NCI-H774 (cell line): ENCODE measurements at places on chromosomes 2 and 18.
A peak's percentile ranks its signal among the peaks of the same experiment; 100 is the strongest.

- DNase-seq: no peak
Observed at GRCh38 chr18:34857320-34857719, 147.2 kb downstream of the DTNA start.

DNA sequence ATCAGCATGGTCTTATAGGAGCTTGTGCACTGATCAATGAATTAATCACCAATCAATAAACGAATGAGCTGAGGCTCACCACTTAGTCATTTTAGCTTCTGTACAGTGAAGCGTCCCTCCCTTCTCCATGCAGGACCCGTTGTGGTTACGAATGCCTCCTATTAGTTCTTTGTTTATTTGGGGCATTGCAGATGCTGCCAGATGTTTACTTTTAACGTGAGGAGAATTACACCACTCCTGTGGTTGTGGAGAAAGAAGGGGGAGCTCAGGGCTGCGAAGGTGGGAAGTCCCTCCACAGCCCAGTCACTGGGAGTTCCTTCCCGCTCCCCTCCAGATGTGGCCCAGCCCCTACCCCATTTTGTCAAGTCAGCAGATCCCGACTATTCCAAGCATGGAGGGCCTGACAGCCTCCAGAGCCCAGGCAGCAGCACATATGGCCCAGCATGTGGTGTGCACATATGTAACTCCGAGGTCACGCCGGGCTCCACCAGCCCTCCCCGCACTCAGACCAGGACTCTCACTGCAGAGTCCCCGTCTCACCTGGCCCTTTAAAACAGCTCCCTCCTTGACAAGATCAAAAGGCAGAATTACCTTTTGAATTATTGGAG lies 20.9 kb downstream of the PKDCC start:
- no peak for DNase-seq

DNA sequence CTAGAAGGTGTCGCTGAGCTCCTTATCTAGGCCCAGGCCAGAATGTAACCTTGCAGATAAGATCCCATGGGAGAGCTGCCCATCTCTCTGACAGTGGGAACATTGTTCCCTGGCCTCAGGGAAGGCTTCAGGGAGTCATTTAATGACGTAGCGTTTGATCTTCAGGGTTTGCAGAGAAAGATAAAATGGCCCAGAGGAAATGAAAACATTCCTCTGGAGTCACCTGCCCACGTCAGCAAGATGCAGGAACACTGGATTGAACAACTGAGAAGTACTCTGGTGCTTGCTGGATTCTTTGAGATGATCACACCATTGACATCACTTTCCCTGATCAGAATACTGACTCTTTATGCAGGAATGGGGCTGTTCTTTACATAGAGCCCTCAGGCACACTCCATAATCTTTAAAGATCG lies 51.6 kb downstream of the MAPK4 start:
- DNase-seq: no peak

- peak; percentile 43 for DNase-seq
Observed at GRCh38 chr18:908758-909724, 4.4 kb downstream of the ADCYAP1 start.

DNA sequence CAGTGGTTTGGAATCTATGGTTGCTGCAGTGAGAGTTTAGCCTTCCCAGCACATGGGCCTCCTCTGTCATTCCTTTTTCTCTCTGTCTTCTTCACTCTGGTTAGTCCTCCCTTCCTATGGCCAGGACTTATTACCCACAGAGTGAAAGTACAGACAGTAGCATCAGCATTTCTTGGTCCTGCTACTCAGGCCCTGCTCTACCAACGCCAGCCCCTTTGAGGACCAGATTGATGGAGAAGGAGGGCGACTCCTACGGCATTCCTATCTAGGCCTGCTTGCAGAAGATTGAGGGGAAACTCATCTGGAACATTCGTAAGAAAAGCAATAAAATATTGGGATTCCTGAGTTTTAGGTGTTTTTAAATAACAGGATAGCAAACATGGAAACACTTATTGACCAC lies 43.5 kb downstream of the BMP10 start:
- no peak for DNase-seq

DNA sequence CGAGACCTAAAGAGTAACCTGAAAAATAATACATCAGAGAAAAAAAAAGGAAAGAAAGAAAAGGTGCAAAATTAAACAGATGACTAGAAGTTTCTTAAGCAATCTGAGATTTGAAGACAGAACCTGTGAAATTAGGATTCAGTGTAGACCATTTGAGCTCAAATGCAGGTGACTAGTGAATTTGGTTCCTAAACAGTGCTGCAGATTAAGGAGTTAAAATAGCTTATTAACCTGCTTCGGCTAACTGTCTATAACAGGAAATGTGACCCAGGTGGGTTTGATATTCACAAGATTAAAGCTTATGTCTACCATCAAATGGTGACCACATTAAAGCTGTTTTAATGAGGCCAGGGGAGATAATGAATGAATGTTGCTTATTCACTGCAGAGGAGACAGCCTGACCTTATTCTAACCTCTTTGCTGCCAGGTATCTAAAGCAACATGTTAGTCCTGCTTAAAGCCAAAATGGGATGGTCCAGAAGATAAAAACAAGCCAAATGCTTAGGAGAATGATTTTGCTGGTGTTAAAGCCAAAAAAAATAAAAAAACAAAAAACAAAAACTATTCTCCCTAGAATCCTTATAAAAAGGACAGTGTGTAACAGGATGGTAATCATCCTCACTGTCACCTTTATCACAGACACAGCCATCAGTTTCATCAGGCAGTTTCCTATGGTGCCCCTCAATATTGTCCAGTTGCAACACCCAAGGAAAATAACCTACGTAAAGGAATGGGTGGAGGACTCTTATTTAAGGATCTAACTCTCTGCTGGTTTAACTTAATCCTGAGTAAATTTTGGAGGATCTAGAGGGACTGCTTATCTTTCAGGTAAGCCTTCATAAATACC lies 769.0 kb upstream of the ZEB2 start:
- DNase-seq: no peak

DNA sequence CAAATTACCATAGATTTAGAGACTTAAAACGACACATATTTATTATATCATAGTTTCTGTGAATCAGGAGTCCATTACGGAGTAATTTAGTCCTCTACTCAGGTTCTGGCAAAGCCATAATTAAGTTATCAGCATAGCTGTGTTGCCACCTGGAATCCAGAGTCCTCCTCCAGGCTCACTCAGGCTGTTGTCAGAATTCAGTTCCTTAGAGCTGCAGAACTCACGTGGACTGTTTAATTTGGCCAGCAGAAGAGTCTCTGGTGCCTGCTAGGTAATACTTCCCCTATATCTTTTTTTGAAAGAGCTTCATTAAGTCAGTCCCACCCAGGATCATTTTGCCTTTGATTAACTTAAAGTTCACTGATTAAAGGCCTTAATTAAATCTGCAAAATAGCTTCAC lies 891.5 kb downstream of the SUCLG1 start:
- no peak for DNase-seq

DNA sequence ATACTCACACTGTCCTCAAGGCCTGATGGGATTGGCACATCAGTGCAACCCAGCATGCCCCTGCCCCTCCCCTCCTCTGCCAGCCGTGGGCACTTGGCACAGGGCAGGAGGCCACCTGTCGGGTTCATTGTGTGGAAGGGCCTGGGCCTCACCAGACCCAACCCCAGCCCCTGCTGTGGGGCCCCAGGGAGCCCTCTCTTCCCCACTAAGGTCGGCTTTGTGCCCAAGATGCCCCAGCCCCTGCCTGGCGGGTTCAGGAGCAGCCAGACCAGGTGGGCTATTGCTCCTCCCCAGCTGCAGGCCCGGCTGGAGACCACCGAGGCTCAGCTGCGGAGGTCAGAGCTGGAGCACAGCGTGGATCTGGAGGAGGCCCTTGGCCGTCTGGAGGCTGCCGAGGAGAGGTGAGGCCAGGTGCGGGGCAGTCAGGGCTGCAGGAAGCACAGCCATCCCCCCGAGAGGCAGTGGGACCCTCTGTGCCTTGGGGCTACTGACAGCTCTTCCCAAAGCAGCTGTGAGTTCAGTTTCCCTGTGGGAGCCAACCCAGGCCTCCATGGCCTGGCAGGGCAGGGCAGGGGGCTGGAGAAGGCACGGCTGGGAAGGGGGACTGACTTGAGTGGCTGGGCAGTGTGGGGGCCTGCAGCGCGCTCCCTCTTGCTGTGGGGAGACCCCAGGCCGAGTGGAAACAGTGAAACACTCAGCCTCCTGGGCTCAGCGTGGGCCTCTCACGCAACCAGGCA lies 16.3 kb downstream of the CROCC2 start:
- DNase-seq: no peak

GRCh38 chr2:56207760-56208159 lies 24.0 kb downstream of the CCDC85A start:
- no peak for DNase-seq

GRCh38 chr2:227390468-227391256 lies 2.9 kb upstream of the SCYGR1 start:
- DNase-seq: no peak

DNA sequence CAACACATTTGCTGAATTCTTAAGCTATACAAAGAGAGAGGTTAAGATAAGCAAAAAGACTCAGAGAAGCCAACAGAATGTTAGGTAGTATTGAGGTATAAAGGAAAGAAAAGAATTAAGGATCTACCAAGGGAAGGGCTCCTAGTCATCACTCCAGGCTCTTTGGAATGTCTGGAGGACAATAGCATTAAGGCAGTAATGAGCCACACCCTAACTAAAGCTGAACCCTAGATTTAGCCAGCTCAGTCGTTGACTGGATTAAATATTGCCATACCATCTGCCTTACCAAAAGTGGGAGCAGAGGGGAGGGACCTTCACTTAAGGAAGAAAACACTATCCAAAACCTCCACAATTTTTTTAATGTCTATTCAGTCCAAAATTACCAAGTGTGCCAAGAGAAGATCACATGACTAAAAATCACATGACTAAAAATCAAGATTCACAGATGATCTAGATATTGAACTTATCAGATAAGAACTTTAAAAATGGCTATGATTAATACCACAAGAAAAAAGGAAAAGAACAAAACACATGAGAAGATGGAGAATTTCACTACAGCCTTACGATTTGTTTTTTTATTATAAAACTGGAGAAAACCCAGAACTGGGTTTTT lies 59.7 kb downstream of the EXOC6B start:
- DNase-seq: no peak

GRCh38 chr18:36464126-36464651 lies 166.7 kb downstream of the FHOD3 start:
- no peak for DNase-seq

DNA sequence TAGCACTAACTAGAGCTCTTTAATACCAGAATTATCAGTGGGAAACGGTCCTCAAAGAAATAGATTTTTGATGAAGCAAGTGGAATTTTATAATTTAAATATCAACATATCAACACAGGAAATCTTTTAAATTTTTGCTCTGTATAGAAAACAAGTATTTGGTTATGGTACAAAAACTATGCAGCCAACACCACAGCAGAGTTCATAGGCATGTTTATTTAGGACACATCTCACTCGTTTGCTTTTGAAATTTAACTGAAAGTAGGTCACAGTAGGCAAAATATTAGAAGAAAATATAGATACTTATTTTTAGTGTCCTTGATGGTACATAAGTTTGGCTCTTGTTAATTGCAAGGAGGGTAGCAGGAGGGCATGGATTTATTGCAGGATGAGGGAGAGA lies 34.3 kb upstream of the TANC1 start:
- no peak for DNase-seq

DNA sequence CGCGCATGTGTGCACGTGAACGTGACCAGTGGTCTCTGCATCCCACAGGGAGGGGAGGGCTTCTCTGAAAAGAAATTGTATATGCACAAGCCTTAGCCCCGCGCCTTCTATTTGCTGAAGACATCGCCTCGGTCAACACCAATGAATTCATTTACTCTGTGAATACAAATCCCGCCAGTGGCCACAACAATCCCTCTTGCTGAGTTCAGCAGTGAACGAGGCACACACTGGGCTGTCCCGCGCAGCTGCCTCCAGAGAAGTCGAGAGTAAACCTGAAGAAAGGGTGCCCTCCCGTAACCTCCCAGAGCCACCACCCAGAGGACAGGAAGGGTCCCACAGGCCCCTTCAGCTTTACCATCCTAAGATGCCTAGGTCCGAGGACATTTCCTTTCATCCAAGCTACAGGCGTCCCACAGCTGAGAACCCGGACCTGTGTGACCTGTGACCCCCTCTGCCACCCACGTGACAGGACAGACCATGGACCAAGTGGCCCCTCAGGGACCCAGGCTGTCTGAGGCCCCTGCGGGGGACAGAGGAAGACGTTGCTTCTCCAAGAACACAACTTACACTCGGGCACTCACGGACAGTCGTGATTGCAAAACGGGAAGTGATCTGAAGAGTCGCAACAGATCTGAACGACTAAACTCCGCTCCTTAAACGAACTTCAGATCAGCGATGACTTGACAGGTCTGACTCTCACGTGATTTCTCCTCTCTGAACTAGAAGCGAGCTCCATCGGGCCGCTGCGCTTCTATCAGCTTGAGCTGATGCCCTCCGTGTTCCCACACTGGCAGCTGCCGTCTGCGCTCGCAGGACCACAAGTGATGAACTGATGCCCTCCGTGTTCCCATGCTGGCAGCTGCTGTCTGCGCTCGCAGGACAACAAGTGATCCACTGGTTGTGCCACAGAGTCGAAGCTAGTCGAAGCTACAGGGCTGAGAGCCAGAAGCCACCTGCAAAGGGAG lies 92.7 kb downstream of the ZNF516 start:
- DNase-seq: no peak

DNA sequence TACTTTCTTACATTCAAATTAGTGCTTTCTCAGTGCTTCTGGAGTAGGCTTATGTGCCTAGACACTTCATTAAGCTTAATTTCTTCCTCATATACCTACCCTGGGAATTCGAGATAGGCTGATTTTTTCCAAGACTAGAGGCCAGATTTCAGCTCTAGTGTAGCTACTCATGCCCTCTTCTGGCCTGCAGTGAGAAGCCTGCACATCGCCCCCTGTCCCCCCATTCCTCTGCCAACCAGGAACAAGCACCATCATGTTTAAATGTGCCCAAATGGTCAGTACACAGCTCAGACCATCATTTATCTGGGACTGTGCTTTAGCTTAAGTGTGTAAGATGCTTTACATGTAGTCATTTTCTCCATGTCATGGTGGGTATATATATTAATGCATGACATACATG lies 1218.8 kb upstream of the LRRTM1 start:
- DNase-seq: no peak

- no peak for DNase-seq
Observed at GRCh38 chr18:11529081-11529480, 80.3 kb upstream of the SLC35G4 start.

DNA sequence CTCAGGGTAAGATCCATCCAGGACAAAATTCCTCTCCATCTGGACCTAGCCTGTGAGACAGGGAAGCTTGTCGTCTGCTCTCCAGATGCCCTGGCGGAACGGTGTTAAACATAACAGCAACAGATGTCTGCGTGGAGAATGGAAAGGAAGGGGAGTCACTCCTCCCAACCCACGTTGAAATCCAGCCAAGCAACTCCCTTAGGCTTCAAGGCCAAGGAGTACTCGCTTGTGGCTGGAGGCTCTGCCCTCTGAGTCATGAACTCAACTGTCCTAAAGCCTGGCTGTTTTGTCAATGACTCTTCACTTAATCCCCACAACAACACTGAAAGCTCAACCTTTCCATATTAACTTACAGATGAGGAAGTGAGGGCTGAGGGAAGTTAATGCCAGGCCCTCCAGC lies 42.2 kb downstream of the TPO start:
- DNase-seq: no peak

- DNase-seq: no peak
Observed at GRCh38 chr2:233449921-233450863, 95.9 kb downstream of the DGKD start.
